Psoas muscle (tissue), 8 donors: ENCODE measurements at places on chromosomes 11 and 22. TPM values are rescaled to one million over a fixed set of nuclear protein-coding genes. Genes with fewer than 3 reads are reported as not detected.

DNA sequence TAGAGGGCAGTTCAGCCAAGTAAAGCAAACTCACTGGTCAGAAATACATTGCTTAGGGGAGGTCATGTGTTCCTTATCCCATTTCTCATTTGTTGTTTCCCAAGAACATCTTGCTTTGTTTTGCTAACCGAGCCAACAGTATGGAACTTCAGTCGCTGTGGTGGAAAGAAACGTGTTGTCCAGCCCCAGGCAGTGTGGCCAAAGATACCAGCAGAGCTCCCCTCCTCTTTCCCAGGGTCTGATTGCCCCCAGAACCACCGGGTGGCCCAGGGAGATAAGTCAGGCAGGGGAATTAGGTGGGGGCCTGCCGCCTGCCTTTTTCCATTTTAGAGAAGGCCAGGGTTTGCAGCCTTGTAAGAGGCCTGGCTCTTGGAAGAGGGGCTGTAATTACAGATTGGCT lies 98.7 kb upstream of the CRYBB3 start:
- DNase-seq = no peak

GRCh38 chr11:1515082-1516060 lies 28.8 kb upstream of the MOB2 start:
- peak; percentile 84 for DNase-seq

- no peak for DNase-seq
Measured at GRCh38 chr11:130580891-130581492, 132.5 kb downstream of the ADAMTS15 start.

Gene OR56A1
- total RNA-seq = not detected

DNA sequence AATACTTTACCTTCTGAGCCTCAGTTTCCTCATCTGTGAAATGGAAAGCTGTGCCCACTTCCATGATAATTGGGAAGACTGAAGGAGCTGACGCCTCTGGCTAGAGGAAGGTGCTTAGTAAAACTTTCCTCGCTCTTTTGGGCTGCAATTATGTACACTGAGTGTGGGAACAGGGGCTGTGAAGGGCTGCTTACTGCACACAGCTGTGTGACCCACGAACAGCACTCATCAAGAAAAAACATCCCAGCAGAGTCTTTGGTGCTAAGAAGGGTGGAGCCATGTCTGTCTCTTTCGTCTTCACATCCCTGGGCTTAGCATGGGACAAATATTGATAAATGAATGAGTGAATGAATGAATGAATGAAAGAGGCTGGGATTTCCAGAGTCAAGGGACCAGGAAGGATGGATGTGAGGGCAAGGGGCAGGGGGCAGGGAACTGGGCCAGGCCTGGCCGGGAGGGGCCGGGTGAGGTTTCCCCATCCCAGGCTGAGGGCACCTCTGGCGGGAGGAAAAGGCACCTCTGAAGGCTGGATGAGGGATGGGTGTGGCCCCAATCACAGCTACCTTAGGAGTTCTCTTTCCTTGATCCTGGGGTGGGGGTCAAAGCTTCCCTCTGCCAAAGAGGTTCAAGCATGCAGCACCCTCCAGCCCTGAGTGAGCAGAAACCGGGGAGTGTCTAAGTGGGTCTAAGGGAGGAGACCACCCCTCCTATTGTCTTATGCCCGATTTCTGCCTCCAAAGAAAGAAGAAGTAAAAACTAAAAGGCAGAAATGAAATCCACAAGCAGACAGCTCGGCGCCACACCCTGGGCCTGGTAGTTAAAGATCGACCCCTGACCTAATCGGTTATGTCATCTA lies 9.2 kb upstream of the CD5 start:
- DNase-seq = no peak

Gene ARHGEF17
- 13.7 TPM for total RNA-seq

DNA sequence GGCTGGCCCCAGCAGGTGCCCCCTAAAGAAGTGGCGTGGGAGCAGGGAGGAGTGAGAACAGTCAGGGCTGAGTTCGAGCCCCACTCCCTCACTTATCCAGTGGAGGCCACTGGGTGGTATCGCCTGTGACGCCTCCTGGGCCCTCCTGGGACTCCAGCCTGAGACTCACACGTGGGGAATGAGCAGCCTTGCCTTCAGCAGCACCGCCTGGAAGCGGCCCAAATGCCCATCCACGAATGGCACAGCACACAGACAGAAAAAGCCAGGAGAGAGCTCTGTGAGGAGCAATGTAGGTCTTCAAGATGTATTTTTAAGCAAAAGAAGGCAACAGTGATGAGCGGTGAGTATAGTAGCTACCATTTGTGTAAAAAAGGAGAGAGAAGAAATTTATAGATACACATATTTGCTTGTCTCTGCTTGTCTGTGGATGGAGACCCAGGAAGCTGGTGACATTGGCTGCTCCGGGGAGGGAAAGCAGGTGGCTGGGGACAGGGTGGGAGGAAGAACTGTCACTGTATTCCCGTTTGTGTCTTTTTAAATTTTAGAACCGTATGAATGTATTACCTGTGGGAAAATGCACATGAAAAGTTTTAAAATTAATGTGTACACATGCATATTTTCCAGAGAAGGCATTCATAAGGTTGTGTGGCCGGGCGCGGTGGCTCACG lies 13.2 kb downstream of the KCNJ4 start:
- no peak for DNase-seq

DNA sequence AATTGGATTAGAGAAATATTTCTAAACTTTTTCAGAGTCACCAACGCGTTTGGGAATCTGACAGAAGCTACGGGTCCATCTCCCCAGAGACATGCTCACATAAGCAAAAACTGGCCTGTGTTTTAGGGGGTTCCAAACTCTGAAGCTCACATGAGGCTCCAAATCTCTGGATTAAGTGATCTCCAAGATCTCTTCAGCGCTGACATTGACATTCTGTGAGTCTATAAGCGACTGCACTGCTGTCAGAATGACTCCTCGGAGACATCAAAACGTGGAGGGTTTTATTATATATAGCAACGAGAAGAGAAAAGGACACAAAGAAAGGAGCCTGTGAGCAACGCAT lies 642 bp upstream of the SIK2 start:
- DNase-seq = no peak

Gene VSIG10L2
- total RNA-seq = not detected

Gene OR5A1
- not detected for total RNA-seq

DNA sequence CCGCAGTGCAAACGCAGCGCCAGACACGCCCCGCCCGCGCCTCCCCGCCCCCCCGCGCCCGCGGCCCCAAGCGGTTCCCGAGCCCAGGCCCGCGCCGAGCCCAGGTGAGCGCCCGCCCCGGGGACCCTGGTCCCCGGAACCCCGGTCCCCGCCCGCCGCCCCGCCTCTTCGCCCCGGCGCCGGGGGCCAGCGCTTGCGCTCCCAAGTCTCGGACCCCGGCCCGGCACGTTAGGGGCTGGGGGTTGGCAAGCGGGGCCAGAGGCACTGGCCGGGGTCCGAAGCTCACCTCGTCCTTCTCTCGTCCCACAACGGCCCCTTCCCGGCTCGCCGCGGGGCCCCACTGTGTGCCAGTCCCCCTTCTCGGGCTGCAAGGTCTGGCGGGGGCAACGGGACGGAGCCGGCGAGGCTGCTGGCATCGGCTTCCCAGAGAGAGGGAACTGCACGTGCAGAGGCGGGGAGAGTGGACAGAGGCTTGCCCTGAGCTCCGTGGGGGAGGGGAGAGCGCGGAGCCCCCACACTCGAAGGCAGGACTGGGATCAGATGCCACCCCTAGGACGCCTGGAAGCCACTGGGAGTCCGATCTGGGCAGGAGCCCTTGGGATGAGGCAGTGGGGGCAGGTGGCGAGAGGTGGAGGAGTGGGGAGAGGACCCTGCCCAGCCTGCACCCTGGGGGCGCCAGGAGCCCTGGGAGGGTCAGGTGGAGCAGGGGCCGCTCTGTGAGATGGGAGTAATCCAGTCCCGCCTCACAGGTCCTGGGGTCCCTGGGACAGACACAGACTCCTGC lies 1.8 kb upstream of the AIFM3 start:
- peak; percentile 50 for DNase-seq

- DNase-seq = no peak
Measured at GRCh38 chr22:26763633-26764361, 106.4 kb downstream of the MIAT start.

- DNase-seq = peak; percentile 35
Measured at GRCh38 chr22:49179886-49180682, 647.6 kb downstream of the BRD1 start.

GRCh38 chr11:44469412-44469811 lies 96.1 kb upstream of the CD82 start:
- DNase-seq = no peak

GRCh38 chr11:26201411-26201810 lies 130.5 kb upstream of the ANO3 start:
- DNase-seq = no peak

Gene KDELR3
- 0.95 TPM for total RNA-seq

GRCh38 chr11:107916671-107917241 lies 11.5 kb upstream of the RAB39A start:
- no peak for DNase-seq

Gene TOM1
- total RNA-seq = 128 TPM

GRCh38 chr22:29710922-29711593 lies 8.7 kb upstream of the CABP7 start:
- DNase-seq = peak; percentile 92

Gene NXPE4
- total RNA-seq = not detected

DNA sequence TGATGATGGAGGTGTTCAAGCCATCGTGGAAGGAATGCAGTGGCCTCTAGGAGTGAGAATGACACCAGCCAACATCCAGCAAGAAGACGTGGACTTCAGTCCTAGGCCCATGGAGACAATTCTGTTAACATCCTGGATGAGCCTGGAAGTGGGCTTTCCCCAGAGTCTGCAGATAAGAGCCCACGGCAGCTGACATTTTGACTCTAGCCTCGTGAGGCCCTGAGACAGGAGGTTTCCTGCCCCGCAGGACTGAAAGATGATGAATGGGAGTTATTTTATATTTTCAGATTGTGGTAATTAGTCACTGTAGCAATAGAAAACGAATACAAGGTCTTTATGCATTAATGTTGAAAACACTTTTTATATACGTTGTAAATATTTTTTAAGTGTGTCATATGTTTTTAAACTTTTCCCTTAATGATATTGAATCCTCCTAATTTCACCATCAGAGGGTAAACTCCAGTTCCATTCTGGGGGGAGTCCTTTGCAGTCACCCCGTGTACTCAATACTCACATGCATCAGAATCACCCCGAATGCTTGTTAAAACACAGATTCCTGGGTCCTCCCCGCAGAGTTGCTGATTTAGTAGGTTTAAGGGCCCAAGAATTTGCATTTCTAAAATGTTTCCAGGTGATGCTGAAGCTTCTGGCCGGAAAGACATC lies 570 bp upstream of the TPCN2 start:
- no peak for DNase-seq

- peak; percentile 79 for DNase-seq
Measured at GRCh38 chr11:61897387-61898246, 6.3 kb upstream of the FADS3 start.

DNA sequence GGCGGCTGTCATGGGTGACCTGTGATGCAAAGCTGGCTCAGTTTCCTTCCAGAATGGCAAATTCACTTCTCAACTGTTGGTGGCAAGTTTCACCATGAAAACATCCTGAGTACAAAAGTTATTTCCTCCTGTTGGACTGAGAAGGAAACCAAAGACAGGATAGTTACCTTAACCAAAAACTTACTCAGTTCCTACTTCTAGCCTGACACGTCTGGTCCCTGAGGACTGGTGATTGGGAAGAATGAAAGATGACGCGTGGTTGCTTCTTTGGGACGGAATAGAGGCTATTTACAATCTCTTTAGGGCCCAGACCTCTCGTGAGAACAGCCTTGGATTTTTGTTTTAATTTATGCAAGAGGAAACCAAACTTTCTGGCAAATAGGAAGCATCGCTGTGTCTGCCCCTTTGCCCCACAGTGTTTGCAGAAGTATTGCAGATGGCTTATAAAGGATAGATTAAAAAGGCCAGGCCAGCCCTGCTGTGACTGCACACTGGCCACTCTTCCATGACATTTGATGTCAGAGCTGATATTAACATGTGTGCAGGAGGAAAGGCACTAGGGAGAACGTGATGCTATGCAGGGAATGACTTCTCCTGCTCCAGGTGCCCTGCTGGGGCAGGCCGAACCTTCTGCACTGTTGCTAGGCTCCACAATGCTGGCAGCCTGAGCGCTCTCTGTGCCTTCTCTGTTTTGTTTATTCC lies 7.6 kb downstream of the VPS26B start:
- no peak for DNase-seq

Gene KRTAP5-1
- total RNA-seq = not detected

- no peak for DNase-seq
Measured at GRCh38 chr11:66072081-66072480, 2.0 kb downstream of the PACS1 start.

Gene LARGE1
- total RNA-seq = 46.1 TPM

- DNase-seq = no peak
Measured at GRCh38 chr22:36449596-36450175, 31.8 kb downstream of the TXN2 start.

Gene OR8B8
- not detected for total RNA-seq

GRCh38 chr11:34809191-34810106 lies 106.7 kb downstream of the APIP start:
- no peak for DNase-seq
